Activated CD8-positive, alpha-beta memory T cell treated with anti-CD3 and anti-CD28 coated beads for 24 hours (primary cell): ENCODE measurements at places on chromosomes 5 and 9.

DNA sequence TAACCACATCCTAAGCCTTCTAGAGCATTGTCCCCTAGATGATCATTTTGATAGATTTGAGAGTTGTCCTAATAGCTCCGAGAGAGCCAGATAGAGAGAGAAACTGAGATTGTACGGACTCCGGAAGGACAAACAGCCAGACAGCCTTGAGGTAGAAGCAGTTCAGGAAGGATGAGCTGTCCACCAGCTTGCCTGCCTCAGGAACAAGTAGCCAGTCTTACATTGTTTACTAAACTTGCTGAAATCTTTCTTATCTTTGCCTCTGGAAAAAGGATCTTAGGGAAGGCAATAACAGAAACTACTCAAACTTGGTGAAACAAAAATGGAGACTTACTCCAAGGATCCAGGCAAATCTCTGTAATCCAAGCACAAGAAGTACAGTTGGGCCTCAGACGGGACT is 39.0 kb upstream of the SAP30L start:
- DNase-seq = no peak

- DNase-seq = no peak
These were observed 24.1 kb downstream of the WWC1 start for GRCh38 chr5:168315416-168316138.

GRCh38 chr5:163915481-163915961 is 410.1 kb downstream of the MAT2B start:
- no peak for DNase-seq

- DNase-seq = no peak
These were observed 195.9 kb downstream of the TMEM38B start for GRCh38 chr9:105890046-105890822.

DNA sequence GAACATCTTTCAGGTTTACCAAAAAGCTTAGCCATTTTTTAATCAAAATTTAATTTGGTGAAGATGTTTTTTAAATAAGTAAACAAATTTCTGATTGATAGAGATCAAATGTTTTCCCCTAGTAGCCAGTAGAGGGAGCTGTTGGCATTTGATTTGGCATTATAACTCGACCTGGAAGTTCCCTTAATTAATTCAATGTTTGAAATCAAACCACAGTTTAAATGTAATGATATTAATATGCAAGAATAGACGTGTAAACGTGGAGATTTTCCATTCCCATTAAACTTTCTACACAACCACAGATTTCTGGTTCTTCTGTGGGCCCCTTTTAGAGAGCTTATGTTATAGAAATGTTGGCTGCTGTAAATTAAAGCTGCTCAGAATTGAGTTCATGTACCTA is 148.1 kb upstream of the MPDZ start:
- no peak for DNase-seq

DNA sequence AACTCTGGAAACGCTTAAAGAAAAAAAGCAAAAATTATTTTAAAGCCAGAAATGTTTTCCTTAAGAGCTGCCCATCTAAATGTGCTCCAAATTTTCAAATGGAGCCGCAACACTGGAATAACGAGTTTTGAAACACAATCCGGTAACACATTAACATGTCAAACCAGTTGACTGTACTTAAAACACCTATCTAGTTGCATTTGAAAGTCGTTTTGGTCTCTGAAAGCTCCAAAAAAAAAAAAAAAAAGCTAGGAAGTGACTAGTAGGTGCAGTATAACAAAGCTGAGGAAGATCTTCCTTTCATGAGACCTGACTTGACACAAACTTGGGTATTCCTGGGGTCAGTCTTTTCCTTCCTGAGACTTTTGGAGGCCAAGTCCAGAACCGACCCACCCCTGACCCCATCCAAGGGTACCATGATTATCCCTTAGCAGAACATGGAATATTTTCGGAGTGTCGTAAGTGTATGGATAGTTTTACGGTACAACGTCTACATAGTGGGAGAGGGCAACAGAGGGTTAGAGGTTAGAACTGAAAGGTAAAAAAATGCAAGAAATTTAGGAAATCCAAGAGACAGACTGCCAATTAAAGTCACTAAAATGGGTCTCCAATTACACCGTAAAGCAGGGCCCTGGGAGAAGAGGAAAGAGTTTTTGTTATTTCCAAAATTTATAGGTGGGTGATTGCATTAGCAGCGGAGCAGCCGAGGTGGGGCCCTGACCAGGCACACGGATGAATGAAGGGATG is 812 bp downstream of the CETN3 start:
- DNase-seq = no peak

GRCh38 chr5:133142782-133143181 is 91.0 kb downstream of the HSPA4 start:
- DNase-seq = no peak

DNA sequence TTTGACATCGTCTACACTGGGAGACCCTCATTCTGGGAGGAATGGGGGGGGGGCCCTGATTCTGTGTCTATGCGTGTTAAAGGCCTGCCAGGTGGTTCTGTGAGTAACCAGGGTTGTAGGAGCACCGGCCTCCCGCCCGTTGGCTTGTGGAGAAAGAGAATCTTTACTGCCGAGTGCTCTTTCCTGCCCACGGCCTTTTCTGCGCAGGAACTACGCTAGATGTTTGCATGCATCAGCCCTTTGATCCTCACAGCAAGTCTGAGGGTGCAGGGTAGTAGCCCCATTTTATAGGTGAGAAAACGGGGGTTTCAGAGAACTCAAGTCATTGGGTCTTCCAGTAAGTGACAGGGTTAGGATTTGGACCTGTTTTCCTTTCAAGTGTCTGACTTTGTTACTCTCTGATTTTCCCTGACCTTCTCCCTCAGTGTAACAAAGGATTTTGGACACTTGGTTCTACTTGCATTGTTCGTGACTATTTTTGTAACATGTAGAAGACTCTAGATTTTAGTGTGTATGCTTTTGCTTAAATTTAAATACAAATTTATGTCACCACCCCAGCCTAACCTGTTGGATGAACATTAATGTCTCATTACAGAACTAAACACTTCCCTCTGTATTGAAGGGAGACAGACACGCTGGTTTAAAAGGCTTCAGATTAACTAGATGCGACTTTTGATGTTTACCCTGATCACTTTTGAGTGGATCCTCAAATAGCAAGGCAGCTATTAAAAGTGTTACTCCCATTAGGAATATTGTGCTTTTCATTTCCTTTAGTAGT is 22.0 kb downstream of the MAST4 start:
- no peak for DNase-seq

DNA sequence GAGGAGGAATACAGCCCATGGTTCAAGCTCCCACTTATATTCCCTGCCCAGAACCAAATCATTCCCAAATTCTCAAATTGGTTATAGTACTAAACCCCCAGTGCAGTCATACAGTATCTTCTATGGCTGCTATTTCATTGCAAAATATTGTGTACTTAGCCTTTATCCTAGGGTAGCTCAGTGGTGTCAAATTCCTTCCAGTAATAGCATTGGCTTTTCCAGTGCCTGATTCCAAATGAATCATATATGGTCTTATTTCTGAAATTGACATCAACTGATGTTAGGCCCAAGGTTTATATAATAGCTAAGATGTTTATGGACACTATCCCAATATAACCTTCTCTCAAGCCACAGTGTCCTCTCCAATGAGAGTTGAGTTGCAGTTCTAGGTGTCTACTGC is 256.7 kb downstream of the NDUFS4 start:
- DNase-seq = no peak

DNA sequence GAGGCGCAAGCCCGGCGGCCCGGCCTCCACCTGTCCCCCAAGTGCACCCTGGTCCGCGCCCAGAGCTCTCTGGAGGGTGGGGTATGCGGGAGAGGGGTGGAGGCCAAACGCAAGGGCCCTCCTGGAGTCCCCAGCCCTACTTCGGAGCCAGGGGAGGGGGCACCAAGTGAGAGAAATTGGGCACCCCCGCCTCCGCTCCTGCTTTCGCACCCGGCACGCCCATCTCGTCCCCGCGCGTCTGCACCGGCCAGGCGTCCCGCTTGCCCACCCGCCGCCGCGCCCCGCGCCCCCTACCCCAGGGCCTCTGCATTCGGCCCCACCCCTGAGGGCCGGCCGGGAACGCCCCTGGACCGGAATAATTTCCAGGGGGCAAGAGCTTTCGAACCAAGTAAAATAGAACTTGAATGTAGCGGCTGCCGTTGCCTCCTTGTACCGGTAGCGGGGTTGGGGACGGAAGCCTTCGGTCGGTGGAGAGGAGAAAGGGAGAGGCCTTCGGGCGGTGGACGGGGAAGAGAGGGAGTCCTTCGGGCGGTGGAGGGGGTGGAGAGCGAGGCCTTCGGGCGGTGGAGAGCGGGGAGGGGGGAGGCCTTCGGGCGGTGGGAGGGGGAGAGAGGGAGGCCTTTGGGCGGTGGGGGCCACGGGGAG is 694 bp upstream of the PHPT1 start:
- DNase-seq = peak; percentile 79

- no peak for DNase-seq
These were observed 2.6 kb downstream of the MAN1B1 start for GRCh38 chr9:137089232-137089947.

DNA sequence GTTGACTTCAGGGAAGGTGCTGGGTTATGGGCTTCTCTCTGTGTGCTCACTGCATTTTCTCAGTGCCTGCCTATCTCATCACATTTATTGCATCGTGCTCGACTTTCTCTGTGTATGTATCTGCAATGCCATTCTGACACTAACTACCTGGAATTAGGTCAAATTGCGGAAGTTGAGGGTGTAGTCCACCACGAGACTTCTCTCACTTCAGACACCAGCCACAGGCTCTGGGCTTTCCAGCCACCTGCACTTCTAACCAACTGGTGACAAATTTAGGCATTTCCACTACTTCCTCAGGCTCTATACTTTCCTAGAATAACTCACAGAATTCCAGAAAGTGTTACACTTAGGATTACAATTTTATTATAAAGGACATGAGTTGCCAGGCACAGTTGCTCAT is 188.6 kb upstream of the ZNF608 start:
- DNase-seq = no peak

- DNase-seq = peak; percentile 60
These were observed 559 bp downstream of the SLC38A9 start for GRCh38 chr5:55711507-55712022.

GRCh38 chr9:95181226-95181818 is 136.2 kb downstream of the FANCC start:
- no peak for DNase-seq

- no peak for DNase-seq
These were observed 34.5 kb downstream of the C9orf57 start for GRCh38 chr9:72025906-72026305.

GRCh38 chr5:154039458-154039829 is 677 bp downstream of the MFAP3 start:
- no peak for DNase-seq

GRCh38 chr9:23464275-23464674 is 361.8 kb downstream of the ELAVL2 start:
- no peak for DNase-seq

- DNase-seq = no peak
These were observed 422.4 kb downstream of the CCDC171 start for GRCh38 chr9:15975101-15975778.

DNA sequence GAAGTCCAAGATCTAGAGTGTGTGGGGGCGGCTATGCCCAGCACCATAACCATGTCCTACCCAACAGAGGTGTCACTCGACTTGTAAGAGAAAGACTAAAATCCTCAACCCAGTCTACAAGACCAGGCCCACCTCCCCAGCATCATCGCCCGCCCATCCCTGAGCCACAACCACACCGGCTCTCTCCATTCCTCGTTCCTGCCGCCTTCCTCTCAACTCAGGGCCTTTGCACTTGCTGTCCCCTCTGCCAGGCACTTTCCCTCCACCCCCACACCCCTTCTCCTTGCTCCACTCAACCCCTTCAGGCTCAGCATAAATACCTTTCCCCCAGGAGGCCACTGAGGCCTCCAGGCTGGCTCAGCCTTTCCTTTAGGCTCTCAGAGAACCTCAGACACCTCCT is 69.3 kb downstream of the PAX5 start:
- DNase-seq = no peak

GRCh38 chr9:90822866-90823265 is 21.2 kb downstream of the SYK start:
- no peak for DNase-seq

- no peak for DNase-seq
These were observed 225.9 kb downstream of the RFX3 start for GRCh38 chr9:3299872-3300271.

DNA sequence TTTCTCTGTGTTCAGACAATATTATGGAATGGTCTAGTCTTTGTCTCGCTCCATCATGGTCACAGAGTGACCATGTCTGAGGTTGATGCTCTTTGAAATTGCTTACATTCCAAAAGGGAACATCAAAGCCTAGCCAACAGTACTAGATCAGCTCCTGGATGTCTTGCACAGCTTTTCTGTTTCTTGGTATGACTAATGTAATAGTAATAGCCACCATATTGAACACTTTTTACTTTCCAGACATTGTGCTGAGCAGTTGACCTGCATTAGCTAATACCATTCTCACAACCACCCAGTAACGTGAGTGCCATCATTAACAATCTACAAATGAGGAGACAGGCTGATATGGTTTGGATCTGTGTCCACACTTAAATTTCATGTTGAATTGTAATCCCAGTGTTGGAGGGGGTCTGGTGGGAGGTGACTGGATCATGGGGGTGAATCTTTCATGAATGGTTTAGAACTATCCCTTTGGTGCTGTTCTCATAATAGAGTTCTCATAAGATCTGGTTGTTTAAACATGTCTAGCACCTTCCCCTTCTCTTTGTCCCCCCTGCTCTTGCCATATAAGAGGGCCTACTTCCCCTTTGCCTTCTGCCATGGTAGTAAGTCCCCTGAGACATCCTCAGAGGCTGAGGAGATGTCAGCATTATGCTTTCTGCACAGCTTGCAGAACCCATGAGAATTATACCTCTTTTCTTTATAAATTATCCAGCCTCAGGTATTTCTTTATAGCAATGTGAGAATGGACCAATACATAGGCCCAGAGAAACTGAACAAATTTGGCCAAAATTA is 577.5 kb upstream of the CLINT1 start:
- DNase-seq = no peak

- DNase-seq = no peak
These were observed 7.6 kb downstream of the TMEM8B start for GRCh38 chr9:35836595-35836994.

GRCh38 chr5:145980259-145980658 is 43.9 kb downstream of the SH3RF2 start:
- DNase-seq = no peak

- no peak for DNase-seq
These were observed 44.0 kb downstream of the IRF1 start for GRCh38 chr5:132446621-132447020.

- DNase-seq = no peak
These were observed 6.8 kb upstream of the CKS2 start for GRCh38 chr9:89304020-89304833.

DNA sequence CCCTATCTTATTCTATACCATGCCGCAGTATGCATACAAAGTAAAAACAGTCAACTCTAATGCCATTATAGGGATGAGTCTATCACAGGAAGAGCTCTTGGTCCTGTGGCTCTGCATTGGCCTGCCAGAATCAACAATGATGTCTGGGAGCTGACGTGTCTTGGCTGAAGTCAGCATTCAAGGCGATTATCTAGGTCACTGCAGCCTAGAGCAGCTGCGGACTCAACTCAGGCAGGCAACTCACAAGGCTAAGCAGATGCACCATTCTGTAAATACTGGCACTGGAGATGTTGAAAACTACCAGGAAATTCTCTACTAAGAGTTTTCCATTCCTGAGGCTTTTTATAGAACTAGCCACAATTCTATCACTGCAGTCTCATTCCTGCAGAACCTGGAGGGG is 13.3 kb downstream of the SPATA9 start:
- DNase-seq = no peak

- DNase-seq = no peak
These were observed 48.7 kb downstream of the RUSC2 start for GRCh38 chr9:35538361-35539234.
